ENCODE measurements at places on chromosomes 12 and 14. TPM values are rescaled to one million over a fixed set of nuclear protein-coding genes. Genes with fewer than 3 reads are reported as not detected.

DNA sequence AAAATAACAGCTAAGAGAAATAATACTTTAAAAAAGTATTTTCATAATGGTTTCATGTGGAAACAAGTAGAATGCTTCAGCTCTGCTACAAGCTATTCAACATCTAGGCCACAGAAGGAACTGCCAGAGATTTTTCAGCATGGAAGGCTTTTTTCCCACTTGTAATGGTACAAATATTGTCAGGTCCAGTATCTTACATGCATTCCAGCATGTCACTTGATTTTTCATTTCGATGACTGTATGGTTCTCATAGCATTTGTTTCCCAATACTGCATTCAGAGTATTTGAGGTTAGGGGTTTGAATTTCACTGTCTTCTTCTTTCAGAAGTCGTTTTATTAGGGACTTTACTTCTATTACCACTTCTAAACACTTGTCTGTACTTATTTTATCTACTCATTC, 1701.5 kb upstream of the FLRT2 start:
- no peak for DNase-seq

- no peak for DNase-seq
Measured at GRCh38 chr14:58812050-58812910, 174.5 kb downstream of the DACT1 start.

Gene ZDHHC22
- total RNA-seq = not detected

Gene COL2A1
- not detected for total RNA-seq
